Central memory CD4-positive, alpha-beta T cell (primary cell): ENCODE measurements at places on chromosomes 12 and 14.

DNA sequence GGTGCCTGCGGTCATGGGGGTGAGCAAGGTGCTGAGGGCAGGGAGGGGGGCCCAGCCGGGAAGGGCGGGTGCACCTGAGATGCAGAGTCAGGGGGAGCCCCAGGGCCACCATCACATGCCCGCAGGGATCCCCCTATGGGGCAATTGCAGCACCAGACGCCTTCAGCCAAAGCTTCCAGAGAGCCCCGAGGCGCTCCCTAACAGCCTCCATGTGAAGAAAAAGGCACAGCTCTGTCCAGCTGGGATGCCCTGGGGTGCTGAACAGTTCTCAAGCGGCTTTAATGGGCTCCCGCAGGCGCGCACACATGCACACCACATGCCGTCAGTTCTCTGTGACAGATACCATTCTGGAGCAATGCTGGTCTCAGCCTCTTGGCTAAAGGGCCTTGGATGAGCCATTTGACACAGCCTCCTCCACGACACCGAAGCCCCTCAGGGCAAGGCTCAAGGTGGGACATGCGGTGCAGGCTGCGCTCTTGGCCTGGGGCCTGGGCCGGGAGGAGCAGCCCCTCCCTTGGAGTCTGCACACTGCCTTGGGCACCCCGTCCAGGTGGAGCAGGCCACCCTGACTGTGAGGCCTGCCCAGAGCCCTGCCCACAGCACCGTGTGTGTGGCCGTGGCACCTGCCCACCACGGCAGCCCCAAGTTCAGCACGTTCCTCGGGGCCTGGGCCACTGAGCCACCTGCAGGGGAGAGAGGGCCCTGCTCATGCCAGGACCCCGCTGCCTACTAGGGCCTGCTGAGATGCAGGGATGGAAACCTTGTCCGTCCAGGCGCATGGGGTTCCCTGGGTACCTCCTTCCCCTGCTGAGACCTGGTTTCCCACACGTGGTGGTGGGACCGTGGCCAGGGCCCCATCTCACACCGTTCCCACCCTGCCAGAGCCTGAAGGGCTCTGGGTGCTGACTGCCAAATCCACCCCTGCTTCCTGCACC is 7.7 kb downstream of the XRCC3 start:
- DNase-seq = no peak

DNA sequence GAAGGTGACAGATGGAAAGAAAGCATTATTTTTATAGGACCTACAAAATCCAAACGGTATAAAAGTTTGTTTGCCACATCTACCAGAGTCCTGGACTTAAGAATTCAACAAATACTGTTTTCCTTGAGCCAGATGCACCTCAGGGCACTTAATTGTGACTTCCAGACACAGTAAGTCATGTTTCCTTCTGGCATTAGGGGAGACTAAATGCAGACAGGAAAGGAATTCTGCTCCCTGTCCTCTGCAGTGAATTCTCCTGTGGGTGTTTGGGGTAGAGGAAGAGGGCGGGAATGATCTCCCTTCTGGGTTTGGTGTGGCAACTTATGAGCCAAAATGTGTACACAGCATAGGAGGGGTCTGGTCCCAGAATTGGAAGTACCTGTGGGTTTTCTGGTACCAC is 93.9 kb upstream of the ZDHHC17 start:
- DNase-seq = no peak

GRCh38 chr12:88643685-88644084 is 63.4 kb upstream of the KITLG start:
- DNase-seq = no peak

GRCh38 chr12:125104982-125105381 is 39.7 kb downstream of the AACS start:
- no peak for DNase-seq

DNA sequence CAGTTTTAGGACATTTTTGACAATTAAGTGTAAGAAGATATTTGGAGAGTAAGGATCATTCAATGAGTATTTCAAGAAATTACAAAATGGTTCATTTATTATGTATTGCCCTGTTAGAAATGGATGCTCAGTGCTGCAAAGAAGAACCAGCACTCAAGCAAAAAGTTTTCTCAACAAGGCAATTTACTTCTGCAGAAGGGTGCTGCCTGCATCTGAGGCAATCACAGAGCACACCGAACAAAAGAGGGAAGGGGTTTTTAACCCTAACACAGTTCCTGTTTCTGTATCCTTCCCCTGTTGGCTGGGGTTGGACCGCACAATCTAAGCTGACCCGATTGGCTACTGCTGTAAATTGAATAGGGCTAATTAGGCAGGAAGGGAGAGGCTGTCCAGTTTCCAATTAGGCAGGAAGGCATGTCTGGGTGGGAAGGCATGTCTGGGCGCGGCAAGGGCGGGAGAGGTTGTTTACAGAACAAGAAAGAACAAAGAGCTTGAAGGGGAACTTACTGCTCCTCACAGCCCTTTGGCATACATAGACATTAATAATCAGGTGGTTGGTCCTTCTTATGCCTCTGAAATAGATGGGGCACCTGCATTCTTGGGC is 41.4 kb downstream of the SPTSSA start:
- no peak for DNase-seq

- no peak for DNase-seq
These were observed 269.3 kb downstream of the SNAPC1 start for GRCh38 chr14:62031504-62031903.

DNA sequence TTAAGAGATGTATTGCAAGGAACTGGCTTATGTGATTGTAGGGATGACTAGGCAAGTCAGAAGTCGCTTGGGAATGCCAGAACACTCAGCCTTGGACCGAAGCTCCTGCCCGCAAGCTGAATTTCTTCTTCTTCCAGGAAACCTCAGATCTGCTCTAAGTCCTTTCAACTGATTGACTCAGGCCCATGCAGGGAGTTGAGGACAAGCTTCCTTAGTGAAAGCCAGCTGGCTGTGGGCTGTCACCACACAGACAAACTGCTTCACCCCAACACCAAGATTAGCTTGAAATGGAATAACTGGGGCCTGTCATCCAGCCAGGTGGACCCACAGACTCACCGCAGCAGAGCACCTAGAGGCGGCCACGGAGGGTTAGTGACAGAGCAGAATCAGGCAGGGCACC is 24.7 kb downstream of the BDKRB2 start:
- no peak for DNase-seq

GRCh38 chr12:29734734-29735133 is 49.0 kb downstream of the TMTC1 start:
- DNase-seq = no peak
